Osteoblast (primary cell): ENCODE measurements at places on chromosomes 7 and 10. TPM values are rescaled to one million over a fixed set of nuclear protein-coding genes. Genes with fewer than 3 reads are reported as not detected.

SVOPL gene
- total RNA-seq = under 0.01 TPM in 1 of 2 replicates, not detected in the other

GRCh38 chr10:4812046-4812445 is 14.0 kb upstream of the AKR1E2 start:
- peak overlapping the region; percentile 77 for H3K27ac ChIP-seq
- no peak for DNase-seq
- no peaks in the 10 kb centered on the region for H3K27me3 ChIP-seq
- H3K4me1 ChIP-seq = peaks cover 30% of the 10 kb centered on the region
- no peak overlapping the region for H3K4me3 ChIP-seq

DNA sequence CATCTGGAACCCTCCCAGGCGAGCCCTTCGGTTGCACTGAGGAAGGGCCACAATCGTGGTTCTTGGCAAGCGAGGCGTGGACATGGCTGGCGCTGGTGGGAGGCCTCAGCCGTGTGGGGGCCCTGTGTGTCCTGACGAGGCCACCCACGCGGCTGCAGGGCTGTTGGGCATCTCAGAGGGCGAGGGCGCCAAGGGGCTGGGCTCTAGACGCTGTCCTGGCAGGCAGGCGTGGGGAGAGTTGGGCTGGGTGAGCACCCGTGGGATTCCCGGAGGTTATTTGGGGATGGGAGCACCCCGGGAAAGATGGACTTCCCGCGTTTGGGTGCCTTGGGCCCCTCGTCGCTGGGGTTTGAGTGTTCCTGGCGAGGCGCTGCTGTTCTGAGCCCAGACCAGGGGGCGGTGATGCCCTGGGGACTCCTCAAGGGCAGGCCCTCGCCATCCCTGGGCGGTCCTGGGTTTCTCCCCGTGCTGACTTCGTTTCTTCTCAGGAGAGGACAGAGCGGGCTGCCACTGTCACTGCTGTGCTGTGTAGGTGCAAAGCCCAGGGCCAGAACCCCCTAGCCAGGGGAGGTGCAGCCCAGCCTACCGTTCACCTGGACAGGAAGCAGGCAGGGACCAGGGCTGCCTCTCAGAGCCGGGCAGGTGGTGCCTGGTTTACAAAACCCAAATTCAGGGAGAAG is 87.2 kb downstream of the DNAJB6 start:
- H3K27ac ChIP-seq = no peak overlapping the region
- no peak overlapping the region for H3K4me3 ChIP-seq
- no peaks in the 10 kb centered on the region for H3K4me1 ChIP-seq
- H3K27me3 ChIP-seq = no peaks in the 10 kb centered on the region
- no peak for DNase-seq
- no peaks in the 10 kb centered on the region for H3K36me3 ChIP-seq

DNA sequence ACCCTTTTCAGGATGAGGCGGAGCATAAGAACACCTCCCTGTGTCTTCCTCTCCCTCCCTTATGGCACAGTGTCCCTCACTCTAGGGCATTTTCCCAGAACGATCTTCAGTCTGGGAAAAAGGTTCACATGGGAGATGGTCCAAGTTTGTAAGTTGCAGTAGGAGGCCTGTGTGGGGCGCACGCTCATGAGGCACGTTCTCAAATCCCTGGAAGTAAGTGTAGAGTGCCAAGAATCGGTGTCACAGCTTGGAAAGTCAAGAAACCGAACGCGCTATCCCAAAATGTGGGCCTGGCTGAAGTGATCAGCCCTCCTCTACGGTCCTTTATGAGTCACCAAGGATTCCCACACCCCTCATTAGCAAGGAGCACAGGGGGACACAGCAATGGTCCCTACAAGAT is 23.9 kb upstream of the SMARCD3 start:
- H3K4me3 ChIP-seq = no peak overlapping the region
- no peak overlapping the region for H3K27ac ChIP-seq
- H3K36me3 ChIP-seq = no peaks in the 10 kb centered on the region

DNA sequence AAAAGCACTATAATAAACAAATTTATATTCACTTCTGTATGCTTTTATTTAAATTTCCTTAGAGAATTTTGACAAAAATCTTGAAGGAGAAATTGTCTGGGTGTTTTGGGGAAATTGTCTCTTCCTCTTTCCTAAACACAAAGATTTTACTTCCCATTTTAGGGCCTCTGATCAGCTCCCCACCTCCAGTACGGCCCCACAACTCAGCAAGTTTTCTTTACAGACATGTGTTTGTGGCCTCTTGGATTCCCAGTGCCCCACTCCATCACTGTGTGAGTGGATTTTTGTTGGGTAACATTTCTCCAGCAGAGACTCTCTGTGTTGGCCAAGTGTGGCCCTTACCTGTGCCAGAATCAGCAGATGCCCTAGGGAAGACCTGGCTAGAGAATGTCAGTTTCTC is 182.8 kb upstream of the CDC14C start:
- H3K4me3 ChIP-seq = no peak overlapping the region
- no peaks in the 10 kb centered on the region for H3K27me3 ChIP-seq
- H3K36me3 ChIP-seq = no peaks in the 10 kb centered on the region
- H3K27ac ChIP-seq = no peak overlapping the region

DNA sequence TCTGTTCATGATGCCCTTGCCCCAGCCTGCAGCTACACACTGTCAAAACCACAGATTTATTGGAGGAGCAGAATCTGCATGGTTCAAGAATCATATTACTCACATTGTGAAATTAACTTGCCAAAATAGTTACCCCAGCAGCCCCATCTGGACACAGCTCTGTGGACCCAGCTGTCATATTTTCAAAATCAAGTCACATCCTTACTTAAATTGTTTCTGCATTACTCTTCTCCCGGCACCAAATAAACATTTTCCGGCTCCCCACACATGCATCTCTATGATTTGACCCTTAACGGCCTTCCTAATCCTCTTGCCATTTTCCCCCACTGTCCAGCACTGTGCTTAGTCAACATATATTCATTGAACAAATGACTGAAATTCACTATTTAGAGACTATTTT is 43.8 kb upstream of the GPR26 start:
- no peaks in the 10 kb centered on the region for H3K27me3 ChIP-seq
- H3K4me3 ChIP-seq = no peak overlapping the region
- no peaks in the 10 kb centered on the region for H3K4me1 ChIP-seq
- no peaks in the 10 kb centered on the region for H3K36me3 ChIP-seq

DNA sequence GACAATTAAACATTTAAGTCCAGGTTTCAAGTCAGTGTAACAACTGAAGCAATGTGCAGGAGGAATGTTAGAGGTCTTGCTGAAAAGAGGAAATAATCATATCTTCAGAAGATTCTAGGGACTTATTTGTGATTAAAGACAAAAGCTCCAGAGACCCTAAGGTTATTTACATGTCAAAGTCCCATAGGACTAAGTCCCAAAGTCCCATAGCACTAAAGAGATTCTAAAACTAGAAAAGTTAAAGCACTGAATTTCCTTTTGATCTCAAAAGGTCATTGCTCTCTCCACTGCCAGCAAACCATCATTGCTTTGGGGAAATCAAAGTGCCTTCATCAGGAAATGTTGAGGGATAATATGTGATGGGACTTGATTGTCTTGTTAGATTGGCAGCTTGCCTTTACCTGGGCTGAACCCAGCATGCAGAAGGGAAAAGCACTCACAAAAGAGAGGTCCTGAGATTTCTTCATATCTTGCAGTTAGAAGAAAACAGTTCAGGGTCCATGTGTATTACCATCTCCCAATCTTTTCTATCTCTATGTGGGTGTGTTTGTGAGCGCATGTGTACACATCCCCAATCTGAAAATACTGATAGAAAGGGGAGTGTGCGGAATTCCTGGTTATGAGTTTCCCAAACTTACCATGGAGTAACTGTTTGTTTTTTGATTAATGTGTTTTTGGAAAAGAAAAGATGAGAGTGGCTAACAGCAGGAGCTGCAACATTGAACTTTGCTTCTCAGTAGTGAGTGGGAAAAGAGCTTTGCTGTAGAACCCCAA is 21.8 kb downstream of the NUDT13 start:
- H3K27ac ChIP-seq = no peak overlapping the region
- DNase-seq = no peak
- no peaks in the 10 kb centered on the region for H3K4me1 ChIP-seq

GRCh38 chr7:74104702-74105101 is 21.1 kb downstream of the LIMK1 start:
- DNase-seq = peak; percentile 80
- no peaks in the 10 kb centered on the region for H3K4me1 ChIP-seq
- H3K36me3 ChIP-seq = peaks cover 75% of the 10 kb centered on the region
- H3K4me3 ChIP-seq = no peak overlapping the region
- H3K27ac ChIP-seq = no peak overlapping the region

- no peaks in the 10 kb centered on the region for H3K36me3 ChIP-seq
- no peak for DNase-seq
- no peak overlapping the region for H3K4me3 ChIP-seq
- no peak overlapping the region for H3K27ac ChIP-seq
These were observed 190.1 kb upstream of the STK17A start for GRCh38 chr7:43392638-43393330.

DNA sequence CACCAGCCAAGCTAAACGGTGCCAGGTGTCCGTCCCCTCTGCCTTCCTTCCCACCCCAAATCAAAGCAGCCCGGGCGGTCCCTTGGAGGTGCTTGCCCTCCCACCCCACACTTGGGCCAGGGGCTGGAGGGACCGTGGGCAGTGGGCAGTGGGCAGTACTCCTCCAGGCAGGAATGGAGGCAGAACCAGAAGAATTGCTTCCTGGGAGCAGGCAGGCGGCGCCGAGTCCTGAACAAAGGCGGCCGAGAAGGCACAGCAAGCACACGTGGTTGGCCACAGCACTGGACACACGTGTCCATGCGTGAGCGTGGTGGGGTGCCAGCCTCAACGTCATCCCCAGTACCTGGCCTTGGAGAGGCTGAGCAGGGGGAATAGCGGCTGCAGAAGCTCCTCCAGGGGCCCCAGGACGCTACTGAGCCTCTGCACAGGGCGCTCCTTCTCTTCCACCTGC is 48.4 kb upstream of the NKX6-2 start:
- no peak overlapping the region for H3K27ac ChIP-seq
- no peak overlapping the region for H3K4me3 ChIP-seq
- H3K4me1 ChIP-seq = no peaks in the 10 kb centered on the region
- peaks cover 29% of the 10 kb centered on the region for H3K27me3 ChIP-seq
- peak; percentile 63 for DNase-seq

DNA sequence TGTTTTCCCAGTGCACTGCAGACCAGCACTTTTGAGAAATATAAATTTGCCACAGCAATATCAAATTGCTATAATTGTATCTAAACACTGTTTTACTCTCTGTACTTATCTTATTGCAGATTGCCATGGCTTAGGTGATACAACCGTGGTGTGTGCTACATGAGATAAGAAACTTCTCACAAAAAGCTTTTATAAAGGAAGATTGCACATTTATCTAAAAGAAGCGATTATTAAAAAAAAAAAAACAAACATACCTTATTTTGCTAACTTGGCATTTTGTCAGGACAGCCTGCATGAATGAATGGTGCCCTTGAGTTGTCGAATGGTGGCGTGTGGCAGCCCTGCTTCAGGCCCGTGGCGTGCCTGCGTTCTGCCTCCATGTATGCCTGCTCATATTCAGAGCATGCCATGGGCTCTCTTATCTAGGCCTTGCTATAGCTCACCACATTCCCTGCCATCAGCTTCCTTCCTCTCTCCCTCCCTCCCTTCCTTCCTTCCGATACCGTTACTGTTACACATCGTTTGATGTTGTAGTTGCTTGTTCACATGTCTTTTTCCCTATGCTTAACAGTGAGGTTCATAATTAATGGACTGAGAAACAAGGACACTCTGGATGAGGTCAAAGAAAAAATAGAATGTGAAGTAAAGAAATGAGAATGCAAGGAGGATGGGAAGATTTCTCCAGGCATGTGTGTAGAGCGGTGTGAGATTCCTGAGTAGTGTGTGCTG is 34.9 kb downstream of the PRKAR2B start:
- no peak overlapping the region for H3K4me3 ChIP-seq
- H3K27ac ChIP-seq = no peak overlapping the region
- H3K27me3 ChIP-seq = peaks cover 2% of the 10 kb centered on the region
- H3K36me3 ChIP-seq = no peaks in the 10 kb centered on the region
- no peaks in the 10 kb centered on the region for H3K4me1 ChIP-seq
- peak; percentile 11 for DNase-seq

- H3K36me3 ChIP-seq = no peaks in the 10 kb centered on the region
- DNase-seq = peak; percentile 69
- H3K4me1 ChIP-seq = peaks cover 20% of the 10 kb centered on the region
- H3K27me3 ChIP-seq = no peaks in the 10 kb centered on the region
These were observed at the start of gene C10orf67 for GRCh38 chr10:23344241-23344841. TSS of gene C10orf67 (minus strand) at chr10:23344797. CDS start at chr10:23344774, 23 bp downstream.

DNA sequence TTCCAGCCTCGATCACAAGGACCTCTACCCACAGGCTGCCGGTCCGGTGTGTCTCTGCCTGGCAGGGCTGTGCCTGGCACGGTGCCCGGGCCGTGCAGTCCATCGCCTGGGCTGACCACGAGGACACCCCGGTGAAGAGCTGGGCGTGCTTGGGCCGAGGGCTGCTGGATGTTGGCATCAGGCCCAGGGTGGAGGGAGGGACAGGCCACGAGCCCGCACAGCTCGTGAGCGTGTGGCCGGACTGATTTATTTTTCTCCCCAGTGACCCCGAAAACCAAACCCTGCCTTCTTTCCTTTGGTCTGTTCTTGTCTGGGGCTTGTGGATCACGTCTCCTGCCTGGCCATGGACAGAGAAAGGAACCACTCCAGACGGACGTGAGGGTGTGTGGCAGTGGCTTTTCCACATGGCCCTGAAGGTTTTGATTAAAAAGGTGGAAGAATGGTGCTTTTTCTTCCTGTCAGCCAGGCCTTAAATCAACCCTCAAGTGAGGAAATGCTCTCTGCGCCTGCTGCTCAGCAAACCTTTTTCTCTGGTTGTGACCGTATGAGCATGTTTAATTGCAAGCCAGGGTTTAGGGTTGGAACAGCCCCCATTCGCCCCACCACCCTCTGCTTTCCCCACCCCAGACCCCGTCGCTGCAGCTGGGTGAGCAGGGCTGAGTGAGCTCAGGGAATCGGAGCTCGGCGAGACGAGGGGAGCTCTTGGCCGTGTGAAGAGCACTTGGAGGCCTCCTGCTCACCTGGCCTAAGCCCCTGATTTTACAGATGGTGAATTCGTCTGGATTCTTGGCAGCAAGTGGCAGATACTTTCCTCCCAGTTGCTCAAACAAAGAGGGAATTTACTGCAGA is 130.1 kb downstream of the RGS10 start:
- H3K4me3 ChIP-seq = no peak overlapping the region
- H3K4me1 ChIP-seq = peaks cover 3% of the 10 kb centered on the region
- H3K27me3 ChIP-seq = no peaks in the 10 kb centered on the region
- peak; percentile 87 for DNase-seq
- no peaks in the 10 kb centered on the region for H3K36me3 ChIP-seq

DNA sequence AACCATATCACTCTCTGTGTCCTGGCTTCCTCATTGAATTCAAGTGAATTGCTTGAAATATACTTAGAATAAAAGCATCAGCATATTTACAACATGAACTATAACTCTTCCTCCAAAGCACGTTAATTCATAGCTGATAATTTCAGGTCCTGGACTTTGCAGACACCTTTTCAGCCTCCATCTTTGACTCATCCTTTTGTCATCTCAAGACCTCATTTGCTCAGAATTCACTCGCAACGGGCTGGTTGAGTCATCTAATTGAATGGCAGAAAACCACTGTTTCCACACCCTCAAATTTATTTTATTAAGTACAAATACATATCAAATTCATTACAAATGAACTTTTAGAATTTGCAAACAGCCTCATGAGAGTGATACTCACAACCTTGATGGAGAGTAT is 545.7 kb downstream of the GATA3 start:
- H3K27me3 ChIP-seq = no peaks in the 10 kb centered on the region
- H3K27ac ChIP-seq = no peak overlapping the region
- no peaks in the 10 kb centered on the region for H3K4me1 ChIP-seq
- DNase-seq = no peak

GNGT1 gene
- not detected in 2 replicates for total RNA-seq
